Left ventricle myocardium inferior (tissue), 1 donor: ENCODE measurements at places on chromosomes 16 and 17. TPM values are rescaled to one million over a fixed set of nuclear protein-coding genes. Genes with fewer than 3 reads are reported as not detected.

DNA sequence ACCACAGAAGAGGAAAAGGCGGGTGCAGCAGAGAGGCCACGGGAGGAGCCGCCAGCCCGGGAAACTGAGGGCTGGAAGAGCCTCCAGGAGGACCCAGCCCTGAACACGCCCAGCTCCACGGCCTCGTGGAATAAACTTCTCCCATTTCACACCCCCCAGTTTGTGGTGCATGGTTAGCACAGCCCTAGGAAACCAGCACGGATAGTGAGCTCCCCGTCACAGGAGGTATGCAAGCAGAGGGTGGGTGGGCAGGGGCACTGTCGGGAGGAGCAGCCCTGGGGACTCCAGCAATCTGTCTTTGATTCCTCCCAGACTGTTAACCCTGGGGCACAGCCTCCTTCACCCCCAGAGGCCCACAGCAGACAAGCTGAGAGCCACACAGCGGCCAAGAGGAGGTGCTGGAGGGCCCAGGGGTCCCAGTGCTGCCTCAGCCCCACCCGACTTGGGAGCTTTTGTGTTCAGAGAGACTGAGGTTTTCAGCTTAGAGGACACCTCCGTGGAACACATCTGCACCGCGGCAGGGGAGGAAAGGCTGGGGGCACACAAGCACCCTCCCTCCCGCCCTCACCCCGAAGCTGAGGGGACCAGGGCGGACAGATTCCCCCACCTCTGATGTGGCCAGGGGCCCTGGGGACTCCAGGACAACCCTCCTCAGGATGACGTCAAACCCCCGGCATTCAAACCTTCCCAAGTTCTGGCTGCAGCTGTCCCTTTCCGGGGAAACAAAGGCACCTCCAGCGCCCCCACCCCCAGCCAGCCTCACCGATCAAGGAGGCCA, 1.7 kb upstream of the IL17C start:
- peaks cover 68% of the 10 kb centered on the region for H3K27me3 ChIP-seq
- peaks cover 18% of the 10 kb centered on the region for H3K4me1 ChIP-seq
- no peak overlapping the region for H3K4me3 ChIP-seq
- H3K36me3 ChIP-seq, result peaks cover 10% of the 10 kb centered on the region
- no peak overlapping the region for H3K27ac ChIP-seq
- DNase-seq, result no peak

GRCh38 chr17:79659376-79659775, 48.5 kb upstream of the RBFOX3 start:
- H3K4me3 ChIP-seq, result no peak overlapping the region
- no peaks in the 10 kb centered on the region for H3K4me1 ChIP-seq
- no peaks in the 10 kb centered on the region for H3K36me3 ChIP-seq
- H3K27ac ChIP-seq, result no peak overlapping the region

- no peaks in the 10 kb centered on the region for H3K4me1 ChIP-seq
- no peaks in the 10 kb centered on the region for H3K36me3 ChIP-seq
- H3K27ac ChIP-seq, result no peak overlapping the region
- peaks cover 12% of the 10 kb centered on the region for H3K27me3 ChIP-seq
- no peak for DNase-seq
Measured at GRCh38 chr16:80167657-80168390, 373.0 kb upstream of the DYNLRB2 start.

GRCh38 chr17:62592341-62593099, 35.0 kb upstream of the MRC2 start:
- H3K27ac ChIP-seq, result no peak overlapping the region
- peaks cover 42% of the 10 kb centered on the region for H3K36me3 ChIP-seq
- H3K27me3 ChIP-seq, result no peaks in the 10 kb centered on the region
- no peak for DNase-seq
- H3K4me1 ChIP-seq, result peaks cover 12% of the 10 kb centered on the region
- H3K4me3 ChIP-seq, result no peak overlapping the region

GRCh38 chr17:51085150-51085805, 35.4 kb downstream of the SPAG9 start:
- no peaks in the 10 kb centered on the region for H3K36me3 ChIP-seq
- H3K27ac ChIP-seq, result no peak overlapping the region
- no peak overlapping the region for H3K4me3 ChIP-seq
- H3K27me3 ChIP-seq, result no peaks in the 10 kb centered on the region
- peaks cover 27% of the 10 kb centered on the region for H3K4me1 ChIP-seq

DNA sequence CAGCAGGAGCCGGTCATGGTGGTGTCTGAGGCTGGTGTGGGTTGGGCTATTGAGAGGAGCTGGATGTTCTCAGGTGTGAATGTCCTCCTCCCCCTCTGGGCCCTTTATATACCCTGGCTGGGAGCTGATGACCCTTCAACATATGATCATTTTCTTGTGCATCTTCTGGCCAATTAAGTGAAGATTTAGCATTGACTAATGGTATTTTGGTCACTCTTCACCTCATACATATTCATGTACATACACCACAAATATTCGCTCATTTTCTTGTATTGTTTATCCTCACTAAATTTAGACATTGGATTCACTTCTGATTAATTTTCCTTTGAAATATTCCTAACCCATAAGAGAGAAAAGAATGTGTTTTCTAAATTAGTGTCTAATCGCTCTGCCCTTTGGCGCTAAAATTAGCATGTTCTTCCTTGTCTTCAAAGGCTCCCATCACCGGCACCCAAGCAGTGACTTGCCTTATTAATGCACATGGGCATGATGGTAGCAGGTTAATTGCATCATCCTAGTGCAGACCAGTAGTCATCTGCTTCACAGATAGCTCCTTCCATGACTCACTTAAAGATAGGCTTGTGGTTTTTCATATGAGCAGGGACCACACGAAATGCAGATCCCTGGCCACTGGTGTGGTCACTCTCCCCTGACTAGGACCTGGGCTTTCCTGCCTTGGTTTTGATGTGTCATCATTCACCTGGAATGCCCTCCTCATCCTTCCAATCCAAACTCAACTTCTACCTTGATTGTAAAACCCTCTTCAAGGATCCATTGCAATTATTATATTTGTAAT, at the start of gene KRTAP2-4:
TSS of gene KRTAP2-4 (minus strand) at position 51 of the 796 bp plus-strand sequence. CDS start at position 17, 34 bp downstream.
- H3K27ac ChIP-seq, result no peak within 1 kb of the TSS
- H3K27me3 ChIP-seq, result peaks cover 56% of the 10 kb centered on the region
- no peak for DNase-seq
- no peaks in the 10 kb centered on the region for H3K4me1 ChIP-seq

DNA sequence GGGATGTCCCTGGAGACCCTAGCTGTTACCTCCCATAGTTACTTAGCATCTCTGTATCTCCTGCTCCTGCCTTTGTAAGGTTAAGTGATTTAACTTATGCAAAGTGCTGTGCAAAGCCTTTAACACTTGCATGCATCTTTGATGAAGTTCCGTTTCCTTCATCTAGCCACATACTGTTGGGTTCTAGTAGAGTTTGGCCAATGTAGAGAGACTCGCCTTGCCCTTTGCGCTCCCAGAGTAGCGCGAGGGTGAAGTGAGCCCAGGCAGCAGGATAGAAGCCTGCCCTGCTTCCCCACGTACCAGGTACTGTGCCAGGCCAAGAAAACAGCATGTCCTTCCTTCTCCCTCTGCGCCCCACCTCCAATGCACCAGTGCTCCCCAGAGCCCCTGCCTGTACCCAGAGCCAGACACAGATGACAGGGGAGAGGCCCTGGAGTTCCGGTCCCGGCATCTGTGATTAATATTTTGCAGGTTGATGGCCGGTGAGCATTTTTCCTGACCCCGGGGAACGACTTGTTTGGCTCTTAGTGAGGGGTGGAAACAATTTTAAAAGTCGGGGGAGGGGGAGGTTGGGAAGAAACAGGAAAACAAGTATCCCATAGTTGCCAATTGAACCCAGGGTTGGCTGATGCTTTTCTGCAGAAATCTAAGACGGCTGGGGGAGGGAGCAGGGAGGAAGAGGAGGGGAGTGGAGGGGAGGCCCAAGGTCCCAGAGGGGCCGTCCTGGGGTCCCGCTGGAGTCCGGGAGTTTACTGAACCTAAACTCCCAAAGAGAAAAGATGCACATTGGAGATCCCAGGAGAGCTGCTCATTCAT, 13.1 kb upstream of the CDC42EP4 start:
- no peaks in the 10 kb centered on the region for H3K27me3 ChIP-seq
- H3K27ac ChIP-seq, result peak overlapping the region; percentile 54
- H3K4me3 ChIP-seq, result no peak overlapping the region
- DNase-seq, result no peak

GRCh38 chr16:12798171-12798570, 5.5 kb downstream of the CPPED1 start:
- no peak overlapping the region for H3K4me3 ChIP-seq
- no peaks in the 10 kb centered on the region for H3K36me3 ChIP-seq
- H3K27me3 ChIP-seq, result no peaks in the 10 kb centered on the region
- DNase-seq, result no peak
- peaks cover 24% of the 10 kb centered on the region for H3K4me1 ChIP-seq

GRCh38 chr17:17376362-17376761, 73.2 kb downstream of the NT5M start:
- DNase-seq, result no peak
- no peaks in the 10 kb centered on the region for H3K27me3 ChIP-seq
- H3K27ac ChIP-seq, result peak overlapping the region; percentile 42
- no peak overlapping the region for H3K4me3 ChIP-seq

DNA sequence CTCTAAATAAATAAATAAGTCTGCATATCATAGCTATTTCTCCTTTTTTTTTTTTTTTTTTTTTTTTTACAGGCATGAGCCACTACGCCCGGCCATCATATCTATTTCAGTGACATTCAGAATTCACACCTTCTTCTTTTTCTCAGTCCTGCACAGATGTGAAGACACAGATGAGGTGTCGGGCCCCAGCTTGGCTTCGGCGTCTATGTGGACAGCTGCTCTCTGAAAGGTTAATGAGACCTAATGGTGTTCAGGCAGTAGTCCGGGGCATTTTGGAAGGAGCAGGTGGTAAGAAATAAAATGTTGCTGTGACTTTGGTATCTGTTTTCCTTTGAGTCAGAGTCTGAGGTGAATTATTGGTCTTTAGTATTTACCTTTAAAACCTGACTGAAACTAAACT, 23.6 kb downstream of the TANGO6 start:
- peaks cover 52% of the 10 kb centered on the region for H3K36me3 ChIP-seq
- H3K27ac ChIP-seq, result no peak overlapping the region
- no peak overlapping the region for H3K4me3 ChIP-seq
- H3K27me3 ChIP-seq, result no peaks in the 10 kb centered on the region

DNA sequence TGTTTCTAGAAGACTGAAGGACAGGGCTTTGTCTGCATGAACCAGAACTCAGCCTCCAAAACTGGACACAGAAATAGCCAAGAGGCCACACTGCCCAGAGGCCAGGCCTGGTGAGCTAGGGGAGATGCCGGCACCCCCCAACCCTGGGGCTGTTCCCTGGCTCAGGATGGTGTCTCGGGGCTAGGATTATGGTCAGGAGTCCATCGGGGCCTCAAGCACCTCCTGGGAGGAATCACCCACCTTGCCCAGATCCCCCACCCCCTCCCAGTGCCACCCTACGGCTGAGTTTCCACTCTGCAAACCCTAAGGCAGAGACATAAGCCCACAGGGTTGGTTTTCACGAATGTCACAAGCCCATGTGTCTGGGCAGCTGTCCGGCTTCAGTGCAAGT, 37.2 kb downstream of the SLC7A5 start:
- no peak overlapping the region for H3K4me3 ChIP-seq
- H3K36me3 ChIP-seq, result no peaks in the 10 kb centered on the region
- no peak for DNase-seq
- H3K27ac ChIP-seq, result no peak overlapping the region
- H3K27me3 ChIP-seq, result no peaks in the 10 kb centered on the region
- peaks cover 13% of the 10 kb centered on the region for H3K4me1 ChIP-seq

TAC4 gene
- total RNA-seq, result 0.44 TPM

SMPD3 gene
- 0.16 TPM for total RNA-seq

SOCS1 gene
- total RNA-seq, result 2.9 TPM

MMP25 gene
- total RNA-seq, result 1.2 TPM

CLEC10A gene
- 2.9 TPM for total RNA-seq
